T-cell (primary cell): ENCODE measurements at places on chromosomes 12 and 14. TPM values are rescaled to one million over a fixed set of nuclear protein-coding genes. Genes with fewer than 3 reads are reported as not detected.

DNA sequence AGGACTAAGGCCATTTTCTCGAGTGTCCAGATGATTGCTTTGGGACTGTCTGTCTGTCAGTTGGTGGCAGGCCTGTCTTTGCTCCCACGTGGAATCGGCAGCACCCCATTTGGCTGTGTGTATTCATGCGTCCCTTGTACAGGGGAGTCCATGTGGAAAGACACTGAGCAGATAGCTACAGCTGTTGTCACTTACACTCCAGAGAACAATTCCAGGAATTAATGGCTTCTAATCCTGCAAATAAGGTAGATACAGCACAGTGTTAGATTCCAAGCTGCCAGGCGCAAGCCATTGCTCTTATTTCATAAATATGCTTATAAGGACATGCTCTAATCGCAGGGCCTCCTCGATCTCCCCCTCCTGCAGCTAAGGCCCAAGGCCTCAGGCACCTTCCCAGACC, 208.8 kb downstream of the VRK1 start:
- DNase-seq = no peak

DNA sequence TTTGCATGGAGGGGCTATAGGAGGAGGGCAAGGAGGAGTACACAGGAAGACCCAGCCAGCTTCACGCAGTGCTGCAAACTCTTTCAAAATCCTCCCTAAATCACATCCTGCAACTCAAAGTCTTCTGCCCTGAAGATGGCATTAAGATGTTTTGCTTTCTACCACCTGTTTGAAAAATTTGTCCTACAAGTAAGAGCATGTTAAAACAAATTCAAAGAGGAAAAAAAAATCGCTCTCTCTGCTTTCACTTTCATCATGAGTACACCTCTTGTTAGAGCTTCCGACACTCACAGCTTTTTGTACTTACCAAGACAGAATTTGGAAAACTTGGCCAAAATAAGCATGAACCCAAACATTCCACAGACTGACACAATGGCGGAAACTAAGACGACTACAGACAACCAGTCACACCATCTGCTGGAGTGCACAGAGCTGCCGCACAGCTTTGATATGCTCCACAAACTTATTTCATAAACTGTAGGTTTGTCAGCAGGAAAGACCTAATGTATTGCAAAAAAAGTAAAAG, 21.3 kb downstream of the GCH1 start:
- peak; percentile 17 for DNase-seq

Gene TSPAN19
- total RNA-seq = not detected

GRCh38 chr14:77270361-77271112, 469 bp downstream of the NGB start:
- DNase-seq = no peak

Gene CIROP
- total RNA-seq = not detected

GRCh38 chr14:69226736-69227135, 33.2 kb upstream of the GALNT16 start:
- DNase-seq = no peak

Gene BRF1
- 65.4 TPM for total RNA-seq

DNA sequence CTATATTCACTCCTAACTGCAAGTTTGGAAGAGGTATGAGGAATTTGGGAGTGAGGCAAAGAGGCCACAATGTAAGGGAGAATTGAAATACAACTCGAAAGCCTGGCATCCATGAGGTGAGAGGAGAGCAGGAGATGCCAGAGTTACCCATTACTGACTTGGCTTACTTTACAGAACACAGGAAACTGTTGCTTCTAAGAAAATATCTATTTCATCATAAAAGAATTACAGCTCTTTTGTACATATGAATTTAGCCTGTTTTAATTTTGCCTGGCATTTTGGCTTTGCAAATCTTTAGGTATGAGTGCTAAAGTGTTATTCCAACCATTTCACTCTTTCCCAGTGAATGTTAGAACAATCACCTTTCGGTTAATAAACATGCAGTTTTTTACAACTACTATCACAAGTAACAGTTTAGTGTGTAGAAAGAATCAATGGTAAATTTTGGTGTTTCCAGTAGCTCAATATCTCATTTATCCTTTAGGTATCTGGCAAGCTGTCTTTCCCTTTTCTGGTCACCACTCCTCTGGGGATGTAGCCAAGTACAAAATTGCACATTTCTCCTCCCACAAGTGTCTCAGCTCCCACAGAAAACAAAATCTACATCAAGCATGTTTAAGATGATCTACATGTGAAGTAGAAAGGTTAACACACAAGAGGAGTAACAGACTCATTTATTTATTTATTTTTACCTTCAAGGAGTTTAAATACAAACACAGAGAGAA, 196.6 kb upstream of the DCN start:
- no peak for DNase-seq

Gene MFAP5
- total RNA-seq = not detected

DNA sequence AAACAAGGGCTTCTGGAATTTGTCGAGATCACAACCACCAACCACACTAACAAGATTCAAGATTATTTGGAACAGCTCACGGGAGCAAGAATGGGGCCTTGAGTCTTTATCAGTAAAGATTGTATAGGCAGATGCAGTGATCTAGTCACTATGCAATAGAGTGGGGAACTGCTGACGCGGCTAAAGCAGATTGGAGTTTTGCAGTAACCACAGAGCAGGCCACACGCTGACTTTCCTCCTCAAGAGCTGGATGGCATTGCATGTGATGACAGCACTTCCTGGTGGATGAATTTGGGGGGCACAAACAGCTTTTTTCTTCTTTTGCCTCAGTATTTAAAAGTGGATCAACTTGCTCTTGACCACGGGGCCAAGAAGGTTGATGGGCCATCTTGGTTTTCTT, 46.0 kb downstream of the KCNK13 start:
- no peak for DNase-seq

Gene ZNF385A
- 2.7 TPM for total RNA-seq

Gene CAPZA3
- not detected for total RNA-seq

Gene ARPC3
- 201 TPM for total RNA-seq
